RWPE1 (cell line): ENCODE measurements at places on chromosomes 1 and 21.
A peak's percentile ranks its signal among the peaks of the same experiment; 100 is the strongest.

DNA sequence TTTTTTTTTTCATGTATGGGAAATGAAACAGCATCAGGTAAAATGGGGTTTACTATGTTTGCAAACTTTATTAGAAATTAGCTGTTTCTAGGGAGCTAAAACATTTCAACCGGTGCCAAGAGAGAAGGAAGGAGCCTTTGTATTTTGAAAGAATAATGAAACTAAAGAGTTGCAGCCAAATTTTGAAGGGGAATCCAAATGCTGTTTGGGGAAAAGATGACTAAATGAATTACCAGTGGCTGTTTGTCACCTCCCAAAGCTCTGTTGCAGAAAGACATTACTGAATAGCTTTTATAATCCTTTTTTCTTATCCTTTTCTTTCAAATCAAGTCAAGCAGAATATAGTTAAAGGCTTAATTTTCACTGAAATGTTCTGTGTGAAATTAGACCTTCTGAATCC lies 591.3 kb upstream of the ADGRL2 start:
- DNase-seq: no peak

- no peak for DNase-seq
Observed at GRCh38 chr1:67980028-67980427, 70.4 kb downstream of the DIRAS3 start.

GRCh38 chr1:171834821-171835220 lies 6.5 kb upstream of the DNM3 start:
- no peak for DNase-seq

DNA sequence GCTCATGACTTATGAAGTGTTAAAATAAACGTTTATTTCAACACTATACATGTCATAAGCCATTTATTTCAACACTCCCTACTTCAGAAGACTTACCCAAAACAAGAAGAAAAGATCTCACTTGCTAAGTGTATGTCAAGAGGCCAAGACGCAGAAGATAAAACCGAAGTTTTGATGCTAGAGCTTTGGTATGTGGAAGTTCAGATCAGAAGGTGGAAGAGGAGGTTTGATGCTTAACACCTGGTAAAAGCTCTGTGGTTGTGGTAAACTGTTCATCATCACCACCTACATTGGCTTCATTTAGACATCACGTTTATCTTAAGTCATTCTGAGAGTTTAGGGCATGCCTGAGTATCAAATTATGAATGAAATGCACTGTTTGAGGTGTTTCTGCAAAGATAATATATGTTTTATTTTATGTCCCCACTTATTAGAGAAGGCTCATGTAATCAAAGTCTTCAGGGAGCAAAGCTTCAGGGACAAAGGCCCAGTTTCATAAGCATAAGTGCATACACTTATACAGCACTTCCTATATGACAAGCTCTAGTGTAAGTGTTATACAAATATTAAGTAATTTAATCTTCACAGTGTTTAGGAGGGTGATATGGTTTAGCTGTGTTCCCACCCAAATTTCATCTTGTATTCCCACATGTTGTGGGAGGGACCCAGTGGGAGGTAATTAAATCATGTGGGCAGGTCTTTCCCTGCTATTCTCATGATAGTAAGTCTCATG lies 533.3 kb downstream of the PTBP2 start:
- DNase-seq: no peak

GRCh38 chr1:181061891-181062835 lies 26.3 kb upstream of the IER5 start:
- no peak for DNase-seq

- no peak for DNase-seq
Observed at GRCh38 chr1:56189454-56189853, 389.9 kb downstream of the PLPP3 start.

- no peak for DNase-seq
Observed at GRCh38 chr1:77048615-77049005, 170.6 kb downstream of the PIGK start.

DNA sequence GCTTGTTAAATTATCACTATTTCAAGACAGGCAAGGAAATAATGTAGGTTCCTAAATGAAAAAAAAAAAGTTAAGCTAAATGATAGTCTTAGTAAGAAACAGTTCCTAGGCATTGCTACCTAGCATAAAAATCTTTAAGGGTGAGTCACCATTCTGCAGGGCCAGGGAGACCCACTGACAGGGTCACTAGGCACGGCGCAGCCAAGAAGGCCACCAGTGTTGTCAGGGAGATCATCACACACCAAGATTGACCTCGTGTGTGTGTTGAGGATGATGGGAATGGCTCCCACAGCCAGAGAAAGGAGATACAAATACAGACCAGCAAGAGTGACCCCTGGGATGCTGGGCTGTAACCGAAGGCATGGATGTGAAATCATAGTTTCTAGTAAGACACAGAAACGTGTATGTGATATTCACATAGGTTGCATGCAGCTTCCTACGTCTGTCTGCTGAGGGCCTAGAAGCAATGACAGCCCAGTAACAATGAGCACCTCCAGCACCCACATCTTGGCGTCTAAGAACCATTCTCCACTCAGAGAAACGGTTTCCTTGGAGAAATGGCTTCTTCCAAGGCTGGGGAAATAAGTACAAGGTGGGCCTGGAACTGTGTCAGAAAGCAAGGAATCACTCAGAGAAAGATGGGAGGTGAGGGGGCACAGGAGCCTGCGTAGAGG lies 29.1 kb downstream of the RIPK4 start:
- DNase-seq: no peak

- DNase-seq: peak; percentile 82
Observed at GRCh38 chr1:109821221-109821669, 57.5 kb upstream of the EPS8L3 start.

DNA sequence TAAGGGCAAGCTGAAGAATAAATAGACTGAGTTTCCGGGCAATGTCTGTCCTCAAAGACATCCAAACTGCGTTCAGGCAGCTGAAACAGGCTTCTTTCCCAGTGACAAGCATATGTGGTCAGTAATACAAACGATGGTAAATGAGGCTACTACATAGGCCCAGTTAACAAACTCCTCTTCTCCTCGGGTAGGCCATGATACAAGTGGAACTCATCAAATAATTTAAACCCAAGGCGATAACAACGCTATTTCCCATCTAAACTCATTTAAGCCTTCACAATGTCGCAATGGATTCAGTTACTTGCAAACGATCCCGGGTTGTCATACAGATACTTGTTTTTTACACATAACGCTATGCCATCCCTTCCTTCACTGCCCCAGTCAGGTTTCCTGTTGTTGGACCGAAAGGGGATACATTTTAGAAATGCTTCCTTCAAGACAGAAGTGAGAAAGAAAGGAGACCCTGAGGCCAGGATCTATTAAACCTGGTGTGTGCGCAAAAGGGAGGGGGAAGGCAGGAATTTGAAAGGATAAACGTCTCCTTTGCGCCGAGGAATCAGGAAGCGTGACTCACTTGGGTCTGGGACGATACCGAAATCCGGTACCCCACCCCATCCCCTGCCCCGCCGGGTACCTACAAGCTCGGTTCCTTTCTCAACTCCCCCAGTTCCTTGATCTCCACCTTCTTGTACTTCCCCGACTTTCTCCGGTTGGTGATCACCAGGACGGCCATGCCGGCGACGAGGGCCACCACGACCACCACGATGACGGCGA lies 1.3 kb downstream of the TACSTD2 start:
- DNase-seq: peak; percentile 49

DNA sequence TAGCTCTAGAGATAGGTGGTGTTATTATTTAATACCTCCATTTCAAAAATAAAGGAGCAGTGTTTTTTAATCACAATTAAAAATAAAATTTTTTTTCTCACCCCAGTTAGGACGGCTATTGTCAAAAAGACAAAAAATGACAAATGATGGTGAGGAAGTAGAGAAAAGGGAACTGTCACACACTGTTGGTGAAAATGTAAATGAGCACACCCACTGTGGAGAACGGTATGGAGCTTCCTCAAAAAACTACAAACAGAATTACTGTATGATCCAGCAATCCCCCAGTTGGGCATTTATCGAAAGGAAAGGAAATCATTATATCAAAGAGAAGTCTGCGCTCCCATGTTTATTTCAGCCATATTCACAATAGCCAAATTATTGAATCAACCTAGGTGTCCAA lies 148.7 kb upstream of the NR5A2 start:
- DNase-seq: no peak

DNA sequence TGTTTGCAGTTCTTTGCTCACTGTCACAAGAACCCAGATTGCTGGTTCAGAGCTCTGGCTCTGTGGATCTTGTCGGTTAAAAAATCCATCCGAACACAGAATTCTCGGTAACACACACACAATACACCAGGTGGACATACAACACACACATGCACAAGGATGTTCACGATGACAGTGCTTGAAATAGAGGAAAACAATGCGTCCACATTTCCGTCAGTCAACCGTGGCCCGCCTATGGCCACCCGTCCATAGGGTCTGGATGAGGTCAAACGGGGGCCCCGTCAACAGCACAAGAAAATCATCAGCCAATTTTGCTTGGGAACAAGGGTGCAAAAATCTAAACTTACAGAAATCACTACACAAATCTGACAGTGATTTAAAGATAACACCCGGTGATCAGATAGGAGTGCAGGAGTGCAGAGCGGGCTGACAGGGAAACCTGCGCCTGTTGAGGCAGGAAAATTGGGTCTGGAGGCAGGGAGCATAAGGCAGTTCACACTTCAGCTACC lies 50.4 kb upstream of the SLC19A1 start:
- no peak for DNase-seq

- no peak for DNase-seq
Observed at GRCh38 chr1:38436749-38437148, 390.2 kb upstream of the POU3F1 start.

- DNase-seq: no peak
Observed at GRCh38 chr1:4684136-4684535, 29.7 kb downstream of the AJAP1 start.

GRCh38 chr1:232534552-232535517 lies 95.1 kb downstream of the SIPA1L2 start:
- no peak for DNase-seq

GRCh38 chr21:45406801-45407628 lies 2.0 kb downstream of the COL18A1 start:
- DNase-seq: no peak

DNA sequence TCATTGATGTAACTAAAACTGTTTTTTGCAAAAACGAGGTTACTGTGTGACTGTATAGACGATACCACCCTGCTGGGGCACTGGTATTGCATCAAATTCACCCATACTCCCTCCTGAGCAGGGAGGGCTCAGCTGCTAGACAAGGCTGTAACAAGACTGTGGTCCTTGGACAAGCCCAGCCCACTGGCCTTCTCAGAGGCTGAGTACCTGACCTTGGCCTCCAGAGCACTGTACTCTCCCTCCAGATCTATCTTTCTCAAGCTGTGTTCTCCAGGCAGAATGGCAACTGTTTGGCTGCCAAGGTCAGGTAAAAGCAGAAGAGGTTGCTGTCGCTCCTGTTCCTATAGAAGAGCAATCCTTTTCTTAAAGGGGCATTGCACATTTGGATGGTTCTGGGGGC lies 8.5 kb downstream of the OLFML2B start:
- DNase-seq: no peak

GRCh38 chr1:160997323-160998038 lies 23.5 kb downstream of the F11R start:
- peak; percentile 57 for DNase-seq

DNA sequence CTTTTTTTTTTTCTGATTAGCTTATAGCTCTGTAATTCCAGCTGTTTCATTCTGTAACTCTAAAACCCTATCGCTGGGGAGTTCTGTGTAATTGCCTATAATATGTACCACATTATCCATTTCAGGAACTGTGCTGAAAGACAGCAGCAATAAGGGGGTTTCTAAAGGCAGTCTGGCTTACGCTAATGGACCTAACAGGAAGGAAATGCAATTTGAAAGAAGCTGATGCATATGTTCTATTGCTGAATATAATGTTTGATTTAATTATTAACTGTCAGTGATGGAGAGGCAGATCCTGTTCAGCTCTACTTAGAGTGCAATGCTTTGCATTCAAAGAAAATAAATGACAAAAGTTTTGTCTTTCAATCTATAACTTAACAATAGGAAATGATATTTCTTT lies 209.4 kb upstream of the SNX7 start:
- no peak for DNase-seq

DNA sequence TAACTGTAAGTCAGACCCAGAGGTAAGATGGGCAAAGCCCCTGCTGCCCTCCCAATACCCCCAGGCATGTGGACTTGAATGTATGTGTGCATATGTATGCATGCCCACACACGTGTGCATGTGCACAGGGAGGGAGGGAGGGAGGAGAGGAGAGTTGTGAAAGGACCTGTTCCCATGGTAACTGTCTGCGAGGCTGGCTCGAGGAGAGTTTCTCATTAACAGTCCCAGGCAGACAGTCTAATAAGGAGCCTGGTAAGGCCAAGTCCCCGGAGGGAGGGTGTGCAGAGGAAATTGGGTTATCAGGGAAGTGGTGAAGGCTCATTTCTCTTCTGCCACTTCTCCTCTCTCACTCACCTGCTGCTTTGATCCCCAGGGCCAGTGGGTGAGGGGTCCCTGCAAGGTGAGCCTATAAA lies 74.9 kb downstream of the NFASC start:
- DNase-seq: no peak

- DNase-seq: no peak
Observed at GRCh38 chr1:157407917-157408525, 144.3 kb downstream of the FCRL5 start.

DNA sequence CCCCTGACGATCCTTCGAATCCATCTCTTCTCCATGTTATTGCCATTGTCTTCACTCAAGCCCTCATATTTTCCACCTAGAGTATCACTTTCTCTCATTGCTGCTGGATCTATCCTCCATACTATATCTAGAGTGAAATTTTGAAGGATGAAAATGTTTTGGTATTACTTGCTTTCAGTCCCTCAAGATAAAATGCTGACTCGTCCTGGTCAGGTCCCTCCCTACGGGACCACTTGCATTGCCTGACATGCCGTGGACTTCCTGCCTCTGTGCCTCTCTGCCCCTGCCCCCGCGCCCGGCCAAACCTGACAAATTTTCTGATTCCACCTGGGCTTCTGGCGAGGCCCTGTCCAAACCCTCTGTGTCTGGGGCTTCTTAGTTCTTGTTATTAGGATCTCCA lies 23.6 kb downstream of the SPATA46 start:
- DNase-seq: no peak

DNA sequence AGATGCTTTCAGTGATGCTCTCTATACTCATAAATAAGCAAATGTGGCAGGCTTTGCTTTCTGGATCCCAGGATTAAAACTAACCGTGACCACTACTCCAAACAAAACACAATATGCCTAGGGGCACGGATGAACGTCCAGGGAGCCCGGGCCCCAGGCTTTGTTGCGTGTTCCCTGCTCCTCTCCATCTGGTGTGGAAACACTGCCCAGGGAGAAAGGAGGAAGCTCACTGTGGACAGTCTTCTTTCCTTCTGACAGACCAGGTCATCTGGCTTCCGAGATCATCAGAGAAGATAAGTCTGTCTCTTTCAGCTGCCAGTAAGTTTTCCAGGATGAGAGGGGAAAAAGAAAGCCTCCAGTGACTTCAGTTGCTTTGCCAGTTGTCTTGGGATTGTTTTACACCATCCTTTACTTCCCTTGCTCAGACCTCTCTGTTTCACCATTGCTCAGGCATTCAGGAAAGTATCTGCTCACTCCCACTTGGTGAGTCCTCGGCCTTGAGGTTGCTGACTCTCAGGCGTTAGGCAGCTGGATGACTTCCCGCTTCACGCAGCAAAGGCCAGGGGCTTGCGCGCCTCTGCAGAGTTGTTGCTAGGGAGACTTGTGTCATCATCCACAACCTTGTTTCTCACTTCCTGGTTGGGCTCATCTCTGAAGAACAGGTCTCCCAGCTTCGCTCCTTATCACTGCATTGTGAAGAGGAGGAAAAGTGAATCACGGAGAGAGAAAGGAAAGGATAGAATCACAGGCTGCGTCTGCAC lies 20.6 kb upstream of the PGD start:
- DNase-seq: no peak

- DNase-seq: no peak
Observed at GRCh38 chr1:150236614-150237100, 745 bp upstream of the ANP32E start.

- DNase-seq: no peak
Observed at GRCh38 chr1:42450061-42450460, 5.8 kb downstream of the ZMYND12 start.
